Forelimb muscle (tissue), 1 donor: ENCODE measurements at places on chromosomes 7 and 10. TPM values are rescaled to one million over a fixed set of nuclear protein-coding genes. Genes with fewer than 3 reads are reported as not detected.

GRCh38 chr7:3510101-3511020 lies 209.3 kb downstream of the SDK1 start:
- no peak for DNase-seq

C10orf90 gene
- 0.30 TPM for polyA plus RNA-seq

SPDYE1 gene
- 1.6 TPM for polyA plus RNA-seq

- DNase-seq: peak; percentile 17
These were observed 10.2 kb upstream of the ADCY1 start for GRCh38 chr7:45563941-45564461.

MYL7 gene
- 7.0 TPM for polyA plus RNA-seq

DNA sequence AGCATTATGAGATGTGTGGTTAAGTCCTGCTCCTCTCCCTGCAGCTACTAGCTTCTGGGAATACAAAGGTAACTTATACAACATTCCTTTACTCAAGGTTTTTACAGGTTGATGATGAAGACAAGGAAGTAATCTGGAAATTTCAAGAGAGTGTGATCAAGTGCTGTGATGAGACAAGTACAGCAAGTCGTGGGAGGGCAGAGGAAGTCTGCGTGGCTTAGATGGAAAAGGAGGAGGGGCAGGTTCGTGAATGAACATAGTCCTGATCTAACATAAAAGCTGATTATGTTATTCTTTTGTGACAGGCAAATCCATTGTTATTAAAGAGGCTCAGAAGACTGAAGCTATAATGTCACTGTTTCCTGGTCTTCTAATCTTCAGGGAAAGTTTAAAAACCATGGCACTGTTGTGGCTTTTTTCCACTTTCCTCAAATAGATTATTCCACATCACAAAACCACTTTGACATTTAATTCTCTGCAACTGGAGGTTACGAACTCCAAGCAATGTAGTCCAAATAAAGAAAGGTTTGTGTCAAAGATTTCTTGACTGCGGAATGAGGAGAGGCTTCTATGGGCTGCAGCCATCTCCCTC lies 84.1 kb downstream of the CPXM2 start:
- DNase-seq: no peak

DNA sequence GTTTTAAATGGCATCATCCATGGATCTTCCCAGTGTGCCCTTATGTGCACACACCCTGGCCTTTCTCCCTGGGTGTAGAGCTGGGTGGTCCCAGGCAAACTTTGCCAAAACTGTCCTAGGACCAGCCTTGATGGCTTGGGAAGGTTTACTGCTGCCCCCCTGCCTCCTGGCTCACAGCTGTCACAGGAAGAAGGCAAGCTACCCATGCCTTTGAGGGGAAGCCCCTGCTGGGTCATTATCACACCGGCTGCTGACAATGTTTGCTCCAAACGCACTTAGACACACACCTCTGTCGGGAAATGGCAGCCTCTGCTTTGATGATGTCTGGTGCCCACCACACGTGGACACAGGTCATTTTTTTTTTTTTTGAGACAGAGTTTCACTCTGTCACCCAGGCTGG lies 25.2 kb upstream of the FIGNL1 start:
- no peak for DNase-seq

DNA sequence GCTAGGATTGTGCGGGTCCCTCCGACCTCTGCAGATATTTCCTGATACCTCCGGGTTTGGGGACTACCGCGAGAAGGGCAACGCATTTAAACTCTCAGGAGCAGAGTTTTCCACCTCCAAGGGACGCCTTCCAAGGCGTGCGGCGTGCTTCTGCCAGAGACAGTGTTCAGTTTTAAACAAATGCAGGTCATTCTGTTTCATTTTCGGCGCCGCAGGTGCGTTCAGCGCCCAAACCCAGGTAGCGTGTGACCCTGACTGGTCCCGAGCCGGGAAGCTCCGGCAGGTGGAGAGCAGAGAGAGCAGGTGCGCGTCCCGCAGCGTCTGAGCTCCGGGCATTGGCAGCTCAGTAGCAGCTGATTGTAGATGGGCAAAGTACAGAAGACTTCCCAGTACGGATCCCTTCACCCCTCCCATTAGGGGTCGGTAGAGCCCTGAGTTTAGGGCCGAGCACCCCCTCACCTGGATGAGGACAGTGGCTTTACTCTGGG lies 1.4 kb upstream of the CYP26A1 start:
- no peak for DNase-seq

DNA sequence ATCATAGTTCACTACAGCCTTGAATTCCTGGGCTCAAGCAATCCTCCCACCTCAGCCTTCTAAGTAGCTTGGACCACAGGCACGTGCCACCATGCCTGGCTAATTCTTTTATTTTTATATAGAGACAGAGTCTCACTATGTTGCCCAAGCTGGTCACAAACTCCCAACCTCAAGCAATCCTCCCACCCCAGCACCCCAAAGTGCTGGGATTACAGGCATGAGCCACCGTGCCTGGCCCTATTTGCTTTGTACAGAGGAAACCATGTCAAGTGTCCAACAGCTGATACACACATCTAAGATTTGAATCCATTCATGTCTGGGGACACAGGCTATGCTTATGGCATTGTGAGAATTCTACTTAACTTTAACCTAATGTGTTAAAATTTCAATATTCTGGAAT lies 29.9 kb upstream of the MPP7 start:
- DNase-seq: no peak

GRCh38 chr7:150408393-150409299 lies 29.5 kb downstream of the ZNF775 start:
- no peak for DNase-seq

GRCh38 chr7:116512520-116513188 lies 12.2 kb upstream of the CAV1 start:
- no peak for DNase-seq

DNA sequence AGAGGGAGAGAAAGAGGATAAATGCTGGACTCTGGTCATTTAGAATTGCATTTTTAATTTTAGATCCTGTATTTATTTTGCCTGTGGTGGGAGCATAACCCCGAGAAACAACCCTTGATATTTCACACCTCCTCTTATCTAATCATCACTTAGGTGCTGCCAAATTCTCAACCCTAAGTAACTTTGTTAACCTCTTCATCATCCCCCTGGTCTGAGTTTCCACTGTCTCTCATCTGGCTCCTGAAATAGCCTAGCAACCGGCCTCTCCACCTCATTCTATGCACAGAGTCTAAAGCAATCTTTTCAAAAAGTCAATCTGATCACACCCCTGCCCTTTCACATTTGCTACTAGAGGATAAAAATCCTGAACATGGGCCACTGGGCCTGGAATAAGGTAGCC lies 118.5 kb upstream of the C1QL3 start:
- no peak for DNase-seq

GRCh38 chr10:90087197-90088023 lies 386.0 kb downstream of the KIF20B start:
- DNase-seq: no peak

DNA sequence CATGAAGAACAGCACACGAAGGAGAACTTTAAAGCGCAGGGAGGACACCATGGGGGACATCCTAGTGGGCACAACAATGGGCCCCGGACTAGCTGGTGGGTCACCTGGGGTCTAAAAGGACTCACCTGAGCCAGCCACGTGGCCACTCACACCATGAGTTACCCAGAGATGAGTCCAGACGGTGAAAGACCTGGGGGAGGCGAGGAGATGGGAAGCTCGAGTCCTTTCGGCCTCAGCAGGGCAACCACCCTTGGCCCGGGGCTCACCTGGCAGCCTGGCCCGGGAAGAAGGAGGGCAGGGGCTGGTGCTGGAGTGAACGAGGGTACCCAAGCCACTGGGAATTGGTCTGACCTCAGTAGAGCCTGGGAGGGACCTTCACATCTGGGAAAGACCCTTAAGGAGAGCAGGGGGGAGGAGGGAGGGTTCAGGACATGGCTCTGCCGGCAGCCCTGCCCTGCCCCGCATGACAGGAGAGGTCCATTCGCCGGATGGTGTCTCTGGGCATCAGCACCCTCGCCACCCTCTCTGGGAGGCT lies 5.7 kb downstream of the GIGYF1 start:
- no peak for DNase-seq

C10orf143 gene
- 2.7 TPM for polyA plus RNA-seq

DNA sequence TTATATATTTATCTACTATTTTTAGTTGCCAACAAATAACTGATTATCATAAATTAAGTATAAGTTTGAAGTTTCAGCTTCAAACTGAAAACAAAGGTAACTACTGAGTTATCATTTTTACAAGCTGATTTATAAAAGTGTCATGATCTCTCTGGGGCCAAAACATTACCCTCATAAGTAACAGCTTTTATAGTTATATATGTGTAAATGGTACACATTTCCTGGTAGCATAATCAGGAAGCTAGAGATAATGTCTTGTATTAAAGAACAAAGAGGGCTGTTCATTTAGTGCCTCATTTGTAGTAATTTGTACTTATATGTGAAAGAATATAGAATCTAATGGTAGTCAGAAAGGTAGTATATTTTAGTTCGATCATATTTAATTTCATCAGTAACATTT lies 162.6 kb downstream of the SGMS1 start:
- DNase-seq: no peak

LRRN3 gene
- 7.0 TPM for polyA plus RNA-seq

DNA sequence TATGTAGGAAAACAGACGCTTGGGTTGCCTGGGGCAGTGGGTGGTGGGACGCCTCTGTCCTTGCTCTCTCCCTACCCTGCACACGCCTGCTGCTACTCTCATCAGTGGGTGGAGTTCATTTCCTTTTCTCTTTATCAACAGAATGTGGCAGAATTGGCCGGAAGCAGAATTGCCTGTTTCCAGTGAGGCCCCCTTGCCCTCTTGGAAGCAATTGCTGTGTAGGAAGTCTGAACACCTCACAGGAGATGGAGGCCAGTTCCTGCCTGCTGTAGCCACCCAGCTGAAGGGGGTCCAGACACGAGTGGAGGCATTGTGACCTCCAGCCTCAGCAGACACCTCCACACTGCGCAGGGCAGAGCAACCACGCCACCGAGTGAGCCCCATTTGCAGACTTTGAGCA lies 331.6 kb upstream of the ZNF32 start:
- DNase-seq: no peak

DNA sequence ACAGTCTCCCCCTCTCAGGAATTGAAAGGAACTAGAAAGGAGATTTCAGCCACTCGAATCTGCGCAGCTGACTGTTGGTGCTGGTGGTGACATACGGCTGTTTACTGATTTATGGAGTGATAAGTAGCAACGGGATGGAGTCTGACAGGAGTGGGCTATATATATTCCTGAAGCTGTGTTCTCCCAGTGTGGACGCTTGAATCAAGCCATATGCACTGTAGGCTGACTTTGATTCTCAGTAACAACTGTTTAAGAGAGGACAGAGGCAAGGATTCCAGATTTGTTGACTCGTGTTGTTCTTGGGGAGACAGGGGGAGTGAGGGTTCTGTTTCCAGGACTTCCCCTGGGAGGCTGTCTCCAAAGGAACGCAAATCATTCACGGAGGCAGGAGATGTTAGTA lies 260.1 kb upstream of the AUTS2 start:
- no peak for DNase-seq

DNA sequence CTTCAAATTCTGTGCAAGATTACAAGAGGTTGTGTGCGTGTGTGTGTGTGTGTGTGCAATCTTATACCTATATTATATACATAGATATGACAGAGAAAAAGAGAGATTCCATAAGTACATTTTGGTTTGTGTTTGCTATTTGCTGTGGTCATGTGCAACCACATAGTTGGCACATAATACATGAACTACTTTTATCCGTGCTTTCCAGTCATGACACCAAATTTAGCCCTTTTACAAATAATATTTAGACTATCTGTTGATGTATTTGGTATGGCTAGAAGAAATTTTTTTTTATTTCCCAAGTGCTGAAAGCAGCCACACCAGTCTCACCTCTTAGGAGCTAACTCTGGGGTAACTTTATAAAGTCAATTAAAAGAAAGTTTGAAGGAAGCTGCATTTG lies 63.5 kb upstream of the EGFR start:
- no peak for DNase-seq

- no peak for DNase-seq
These were observed 231.1 kb downstream of the REEP3 start for GRCh38 chr10:63752318-63752717.

- no peak for DNase-seq
These were observed 107.9 kb downstream of the JCAD start for GRCh38 chr10:29951441-29951931.

DNA sequence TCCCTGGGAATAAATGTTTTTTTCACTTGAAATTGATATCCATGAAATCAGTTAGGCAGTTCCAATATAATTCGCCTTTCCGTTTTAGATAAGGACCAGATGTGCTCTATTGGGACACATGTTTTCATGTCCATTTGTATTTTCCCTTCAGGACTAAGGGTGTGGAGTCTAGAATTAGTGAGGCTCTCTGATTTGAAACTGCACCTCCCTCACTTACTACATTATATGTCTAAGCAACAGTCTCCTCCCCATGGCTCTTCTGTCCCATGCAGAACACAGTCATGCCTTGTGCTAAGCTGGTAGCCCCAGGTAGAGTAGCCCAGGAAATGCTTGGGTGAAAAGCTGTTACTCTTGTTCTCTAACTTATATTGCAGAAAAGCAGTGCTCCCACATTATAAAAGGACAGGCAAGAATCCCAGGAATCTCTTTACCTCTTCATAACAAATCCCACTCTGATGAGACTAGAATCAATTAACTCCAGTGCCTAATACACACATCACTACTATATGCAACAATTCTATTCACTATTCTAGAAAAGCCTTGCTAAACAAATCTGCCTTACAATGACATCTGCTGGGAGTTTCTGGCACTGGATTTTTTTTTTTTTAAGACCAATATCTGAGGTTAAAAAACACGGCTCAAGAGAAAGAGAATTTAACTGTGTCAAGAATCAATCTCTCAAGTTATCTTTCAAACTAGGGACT lies 293.9 kb downstream of the SNX13 start:
- DNase-seq: no peak

DNA sequence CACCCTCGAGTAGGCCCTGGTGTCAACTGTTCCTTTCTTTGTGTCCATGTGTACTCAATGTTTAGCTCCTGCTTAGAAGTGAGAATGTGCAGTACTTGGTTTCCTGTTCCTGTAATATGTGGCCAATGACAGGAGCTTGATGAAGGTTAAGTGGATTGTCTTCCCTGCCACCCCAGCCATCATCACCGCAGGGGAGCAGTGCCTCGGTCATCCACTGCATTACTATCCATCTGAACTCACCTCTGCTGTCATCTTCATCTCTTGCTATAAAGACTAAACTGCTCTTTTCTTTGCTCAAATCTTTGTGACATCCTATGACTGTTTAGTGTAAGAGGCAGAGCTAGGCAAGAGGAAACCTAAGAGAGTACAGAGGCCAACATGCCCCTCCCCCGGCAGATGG lies 15.6 kb downstream of the ITIH2 start:
- DNase-seq: no peak

DNA sequence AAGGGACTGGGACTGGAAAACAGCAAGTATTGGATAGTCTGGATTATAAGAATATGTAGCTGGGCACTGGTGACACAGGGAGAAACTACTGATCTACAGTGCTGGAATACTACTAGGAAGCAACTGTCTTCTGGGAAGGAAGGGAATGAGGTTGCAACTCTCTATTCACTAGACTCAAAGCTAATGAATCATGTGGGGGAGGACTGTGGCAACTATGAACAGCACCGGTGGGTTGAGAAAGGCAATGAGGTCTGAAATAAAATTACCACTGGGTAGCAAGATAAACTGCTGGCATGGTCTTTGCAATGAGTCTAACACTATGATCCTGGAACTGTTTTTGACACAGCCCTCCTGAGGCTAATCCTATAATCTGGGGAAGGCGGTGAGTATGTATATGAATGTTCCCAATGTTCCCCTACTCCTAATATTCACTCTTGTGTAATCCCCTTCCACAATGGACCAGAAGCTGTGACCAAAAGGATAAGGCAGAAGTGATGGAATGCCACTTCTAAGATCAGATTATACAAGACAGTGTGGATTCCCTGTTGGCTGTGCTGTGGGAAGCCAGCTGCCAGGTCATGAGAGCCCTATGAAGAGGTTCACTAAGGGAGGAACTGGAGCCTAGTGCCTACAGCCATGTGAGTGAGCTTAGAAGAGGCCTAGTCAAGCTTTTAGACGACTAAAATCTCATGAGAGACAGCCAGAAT lies 101.3 kb upstream of the DNAJB12 start:
- DNase-seq: no peak
